ENCODE measurements at places on chromosomes 2 and 18.

DNA sequence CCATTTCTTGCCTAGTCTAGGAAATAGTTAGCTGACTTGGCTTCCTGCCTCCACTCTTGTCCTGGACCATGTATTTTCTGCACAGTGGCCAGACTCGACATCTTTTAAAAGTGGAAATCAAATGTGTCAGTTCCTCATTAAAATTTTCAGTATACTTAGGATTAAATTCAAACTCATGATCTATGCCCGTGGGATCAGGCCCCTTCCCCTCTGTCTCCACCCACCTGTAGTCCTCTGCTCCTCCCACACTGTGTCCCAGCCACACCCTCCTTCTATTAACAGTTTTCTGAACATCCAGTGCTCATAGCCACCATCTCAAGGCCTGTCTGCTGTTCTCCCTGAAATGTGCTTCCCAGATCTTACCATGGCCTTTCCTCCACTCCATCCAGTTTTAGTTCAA is 13.3 kb downstream of the ARHGAP25 start:
- no peak for DNase-seq

DNA sequence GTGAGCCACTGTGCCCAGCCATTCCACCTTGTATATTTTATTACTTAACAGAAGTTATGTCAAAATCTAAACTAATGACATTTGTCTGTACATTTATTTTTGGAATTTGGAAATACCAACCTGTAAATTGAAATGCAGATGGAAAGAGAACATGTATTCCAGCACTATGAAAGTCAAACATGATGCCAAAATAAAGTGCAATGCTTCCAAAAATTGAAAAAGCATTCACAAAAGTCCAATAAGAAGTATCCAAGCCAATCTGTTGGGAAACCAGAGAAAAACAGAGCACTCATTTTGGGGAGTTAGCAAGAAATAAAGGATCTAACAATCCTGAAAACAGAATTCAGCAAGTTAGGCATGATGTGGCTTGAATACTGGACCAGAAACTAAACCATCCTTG is 30.3 kb upstream of the NARS1 start:
- no peak for DNase-seq

GRCh38 chr2:136994793-136995192 is 229.4 kb downstream of the THSD7B start:
- no peak for DNase-seq

- no peak for DNase-seq
Observed at GRCh38 chr2:81007104-81007503, 702.6 kb upstream of the LRRTM1 start.

DNA sequence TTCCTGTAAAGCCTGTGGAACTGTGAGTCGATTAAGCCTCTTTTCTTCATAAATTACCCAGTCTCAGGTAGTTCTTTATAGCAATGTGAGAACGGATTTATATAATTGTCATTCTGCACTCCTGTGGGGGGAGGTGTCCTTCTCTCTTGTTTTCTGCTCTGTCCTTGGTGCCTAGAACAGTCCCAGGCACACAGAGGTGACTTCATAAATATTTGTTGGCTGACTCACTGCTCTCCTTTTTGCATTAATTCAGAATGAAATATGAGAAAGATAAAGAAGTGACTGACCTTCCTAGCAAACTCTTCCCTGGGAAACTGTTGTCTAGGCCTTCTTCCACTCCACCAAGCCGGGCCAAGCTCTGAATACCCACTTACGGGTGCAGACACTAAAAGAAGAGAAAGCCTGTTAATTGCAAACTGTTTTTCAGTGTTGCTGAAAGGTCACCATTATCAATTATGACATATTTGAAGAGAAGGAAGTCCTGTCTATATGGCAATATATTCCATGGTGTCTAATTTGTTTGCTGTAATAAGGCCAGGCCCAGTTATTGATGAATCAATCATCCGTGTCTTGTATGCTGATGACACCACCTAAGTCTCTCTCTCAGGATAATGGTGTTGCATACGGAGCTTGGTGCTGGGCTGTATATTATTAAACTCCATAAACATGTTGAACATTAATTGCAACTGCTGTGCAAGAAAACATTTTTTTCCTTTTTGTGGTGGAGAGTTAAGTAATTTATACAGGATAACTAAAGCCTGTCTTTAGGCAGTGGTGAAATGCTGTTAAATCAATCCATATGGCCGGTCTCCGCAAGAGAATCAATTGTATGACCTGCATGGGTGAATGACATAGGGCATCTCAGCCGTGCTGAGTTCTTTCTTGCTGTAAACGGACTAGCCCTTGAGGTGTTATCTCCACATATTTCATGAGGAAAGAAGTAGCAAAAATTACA is 567.5 kb downstream of the SLC4A3 start:
- no peak for DNase-seq

GRCh38 chr2:16094811-16095210 is 154.5 kb downstream of the MYCN start:
- no peak for DNase-seq

- DNase-seq, result no peak
Observed at GRCh38 chr18:32333781-32334180, 136.9 kb downstream of the GAREM1 start.

DNA sequence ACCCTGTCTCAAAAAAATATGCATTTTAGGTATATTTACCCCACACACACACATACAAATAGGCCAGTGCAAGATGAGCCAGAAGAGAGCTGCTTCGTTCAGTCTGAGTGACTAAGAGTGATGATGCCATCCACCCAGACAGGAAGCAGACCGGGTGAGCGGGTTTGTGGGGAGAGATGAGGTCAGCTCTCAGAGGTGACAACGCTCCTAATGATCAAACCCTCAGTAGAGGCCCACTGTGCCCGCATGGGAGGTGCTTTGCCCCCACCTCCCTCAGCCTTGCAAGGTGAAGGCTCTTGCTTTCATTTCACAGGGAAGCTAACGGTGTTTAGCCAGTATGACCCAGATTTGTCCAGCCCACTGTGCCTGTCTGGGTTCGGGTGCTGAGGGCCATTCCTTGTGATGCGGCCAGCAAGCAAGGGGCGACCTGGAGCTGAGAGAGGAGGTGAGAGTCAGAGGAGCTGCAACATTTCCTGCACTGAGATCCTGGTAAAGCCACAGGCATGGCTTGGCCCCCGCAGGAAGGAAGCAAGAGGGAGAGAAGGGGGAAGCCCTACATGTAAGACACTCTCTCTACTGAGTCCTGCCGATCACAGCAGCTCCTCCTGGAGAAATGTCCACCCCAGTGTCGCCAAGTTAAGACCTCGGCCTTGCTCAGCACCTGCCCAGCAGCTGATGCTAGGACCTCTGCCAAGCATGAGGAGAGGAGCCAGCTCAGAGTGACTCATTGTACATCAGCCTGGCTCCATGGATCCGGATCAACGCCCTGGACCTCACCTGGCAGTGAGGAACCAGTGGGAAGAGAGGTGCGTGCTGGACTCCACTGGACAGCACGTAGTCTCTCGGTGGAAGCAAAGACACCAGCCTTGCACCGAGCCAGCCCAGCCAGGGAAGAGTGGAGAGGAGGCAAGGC is 37.0 kb downstream of the NIFK start:
- no peak for DNase-seq

DNA sequence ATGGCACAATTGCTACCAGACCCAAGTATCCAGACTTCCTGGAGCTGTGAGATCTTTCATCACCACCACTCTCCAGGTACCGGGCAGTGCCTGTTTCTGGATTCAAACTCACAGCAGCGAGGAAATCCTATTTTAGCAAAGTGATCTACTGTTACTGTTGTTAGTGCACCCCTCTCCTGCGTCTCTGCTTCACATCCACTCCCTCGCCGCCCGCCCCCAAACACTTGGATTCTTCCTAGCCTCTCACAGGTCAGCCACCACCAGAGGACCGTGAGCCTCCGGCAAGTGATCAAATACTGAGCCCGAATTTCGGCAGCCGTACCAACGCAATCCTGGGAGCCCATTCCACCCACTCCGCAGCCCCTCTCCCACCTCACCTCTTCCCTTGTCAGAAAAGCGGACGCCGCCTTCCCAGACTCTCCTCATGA is 519 bp downstream of the METTL4 start:
- DNase-seq, result no peak

GRCh38 chr2:106185475-106186184 is 8.5 kb downstream of the UXS1 start:
- DNase-seq, result no peak

DNA sequence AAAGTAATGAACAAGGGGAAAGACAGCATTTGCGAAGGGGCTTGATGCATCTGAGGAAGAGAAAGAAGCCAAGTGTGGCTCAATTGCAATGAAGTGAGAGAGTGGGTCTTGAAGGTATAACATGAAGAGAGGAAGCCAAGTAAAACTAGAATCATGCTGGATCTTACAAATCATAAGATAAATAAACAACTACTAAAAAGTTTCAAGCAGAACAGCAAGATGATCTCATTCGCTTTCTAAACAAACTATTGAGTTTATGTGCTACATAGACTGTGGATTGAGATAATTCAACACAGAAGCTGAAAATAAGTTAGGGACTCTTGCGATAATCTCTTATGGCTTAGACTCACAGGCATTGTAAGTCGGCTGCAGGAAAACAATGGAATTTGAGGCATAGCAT is 1310.5 kb upstream of the NRXN1 start:
- DNase-seq, result no peak

GRCh38 chr2:119311371-119311770 is 55.3 kb downstream of the C2orf76 start:
- no peak for DNase-seq

- no peak for DNase-seq
Observed at GRCh38 chr2:74917702-74918619, 40.5 kb upstream of the POLE4 start.

Measured in NCI-H2081 treated with DMSO at 0.1 percent for 48 hours (cell line).